IPS-NIHi11 (cell line): ENCODE measurements at places on chromosomes 16 and 17.

- DNase-seq: no peak
These were observed 8.2 kb downstream of the NMRAL1 start for GRCh38 chr16:4465977-4466779.

- no peak for DNase-seq
These were observed 295.4 kb downstream of the TOX3 start for GRCh38 chr16:52251495-52251894.

GRCh38 chr16:78961464-78961863, 639.1 kb downstream of the MAF start:
- no peak for DNase-seq

- DNase-seq: no peak
These were observed 166.2 kb downstream of the SHISA9 start for GRCh38 chr16:13067648-13068047.

DNA sequence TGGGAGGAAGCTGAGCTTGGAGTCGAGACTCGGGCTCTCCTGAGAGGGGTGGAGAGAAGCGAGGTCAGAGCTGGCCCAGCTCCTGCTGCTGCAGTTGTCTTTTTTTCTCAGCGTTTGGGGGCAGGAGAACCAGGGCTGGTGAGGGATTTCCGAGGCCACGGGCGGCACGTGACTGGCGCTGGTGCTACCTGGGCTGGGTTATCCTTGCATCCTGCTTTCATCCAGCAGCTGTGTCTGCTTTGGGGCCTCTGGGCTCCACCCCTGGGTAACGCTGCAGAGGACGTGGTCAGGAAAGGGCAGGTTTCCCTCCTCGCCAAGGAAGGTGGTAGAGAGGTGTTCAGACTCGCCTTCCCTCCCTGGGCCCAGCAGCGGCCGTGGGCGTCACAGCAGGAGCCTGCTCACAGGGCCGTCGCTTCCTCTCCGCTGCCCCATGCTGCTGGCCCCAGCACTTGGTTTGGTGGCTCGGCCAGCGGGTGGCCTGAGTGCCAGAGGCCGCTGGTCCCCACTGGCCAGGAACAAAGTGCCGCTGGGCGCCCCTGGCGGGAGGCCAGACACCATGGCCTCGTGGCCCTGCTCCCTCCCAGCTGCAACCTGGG, 22.5 kb downstream of the GSE1 start:
- DNase-seq: no peak

GRCh38 chr17:79033741-79034501, 10.0 kb downstream of the C1QTNF1 start:
- no peak for DNase-seq

DNA sequence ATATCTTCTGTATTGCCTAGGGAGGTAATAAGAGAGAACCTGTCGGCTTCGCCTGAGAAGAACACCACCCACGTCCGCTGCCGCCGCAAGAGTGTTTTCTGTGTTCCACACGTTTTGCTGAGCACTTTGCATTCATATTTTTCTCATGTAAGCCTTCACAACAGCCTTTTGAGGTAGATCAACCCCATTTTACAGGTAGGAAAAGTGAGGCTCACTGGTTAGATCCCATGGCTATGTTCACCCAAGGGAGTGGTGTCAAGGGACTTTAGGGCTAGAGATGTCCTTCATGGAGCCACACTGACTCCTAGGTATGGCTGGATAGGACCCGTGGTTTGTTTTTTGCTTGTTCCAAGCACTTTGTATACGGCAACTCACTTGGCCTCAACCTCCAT, 87.0 kb upstream of the LGALS9 start:
- DNase-seq: no peak

DNA sequence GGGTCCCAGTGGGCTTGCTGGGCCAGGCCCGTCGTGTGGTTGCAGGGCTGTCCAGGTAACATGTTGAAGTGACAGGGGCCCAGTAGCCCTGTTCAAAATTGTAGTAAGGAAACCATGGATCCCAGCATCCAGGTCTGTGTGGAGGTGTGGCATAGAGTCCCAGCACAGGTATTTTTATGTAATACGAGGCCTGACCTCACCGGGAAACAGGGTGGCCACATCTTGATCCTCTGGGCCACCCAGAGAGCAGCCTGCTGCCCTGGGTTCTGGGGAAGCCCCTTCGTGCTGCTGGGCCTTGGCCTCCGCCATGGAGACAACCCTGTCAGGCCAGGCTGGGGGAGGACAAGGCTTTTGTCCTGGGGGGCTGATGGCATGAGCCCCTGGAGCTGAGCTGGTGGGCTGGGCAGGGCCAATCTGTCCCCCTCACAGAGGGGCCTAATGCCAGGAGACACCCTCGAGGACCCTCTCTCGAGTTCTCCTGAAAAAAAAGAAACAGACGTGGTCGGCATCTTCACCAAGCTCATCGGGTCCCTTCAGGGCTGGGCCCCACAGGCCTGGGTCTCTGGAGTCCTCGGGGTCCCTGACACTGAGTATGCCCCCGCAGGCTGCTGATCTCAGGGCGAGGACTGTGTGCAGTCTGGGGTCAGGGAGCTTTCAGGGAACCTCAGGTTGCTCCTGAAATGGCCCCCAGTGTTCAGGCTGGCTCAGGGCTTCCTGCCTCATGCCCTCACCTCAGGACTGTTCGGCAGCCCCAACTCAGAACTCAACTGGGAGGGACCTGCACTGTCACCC, 47.8 kb downstream of the TNFRSF13B start:
- no peak for DNase-seq

DNA sequence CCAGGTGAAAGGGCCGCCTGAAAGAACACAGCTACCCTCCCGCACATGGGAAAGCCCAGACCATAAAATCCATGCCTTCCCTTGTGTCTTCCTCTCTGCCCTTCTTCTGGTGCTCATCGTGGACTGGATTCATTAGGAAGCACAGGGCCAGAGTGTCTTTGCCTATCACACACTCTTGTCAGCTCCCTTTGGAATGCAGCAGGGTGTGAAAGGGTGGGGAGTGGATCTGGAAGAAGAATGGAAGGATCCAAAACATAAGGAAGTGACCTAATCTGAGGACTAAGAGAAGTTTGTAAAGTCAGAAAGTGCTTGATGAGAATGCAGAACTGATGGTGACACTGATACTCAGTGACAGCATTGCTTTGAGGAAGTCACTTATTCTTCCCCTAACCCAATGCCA, 1147.3 kb upstream of the GOT2 start:
- no peak for DNase-seq

DNA sequence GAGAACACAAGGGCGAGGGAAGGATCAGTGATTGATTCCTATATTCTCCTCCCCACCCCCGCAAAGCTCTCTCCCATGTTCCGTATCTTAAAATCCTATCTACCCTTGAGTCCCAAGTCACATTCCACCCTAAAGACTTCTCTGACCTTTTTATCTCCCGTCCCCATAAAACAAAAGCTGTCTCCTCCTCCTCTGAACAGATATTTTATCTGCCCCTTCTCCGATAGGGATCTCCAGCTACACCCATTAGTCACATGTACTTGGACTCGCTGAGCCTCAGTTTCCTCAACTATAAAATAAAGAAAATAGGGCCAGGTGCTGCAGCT, 12.8 kb downstream of the GGA2 start:
- no peak for DNase-seq

- peak; percentile 79 for DNase-seq
These were observed 878 bp downstream of the TRIM72 start for GRCh38 chr16:31214708-31215286.

- no peak for DNase-seq
These were observed 6.0 kb downstream of the SLC7A6 start for GRCh38 chr16:68270353-68270752.

DNA sequence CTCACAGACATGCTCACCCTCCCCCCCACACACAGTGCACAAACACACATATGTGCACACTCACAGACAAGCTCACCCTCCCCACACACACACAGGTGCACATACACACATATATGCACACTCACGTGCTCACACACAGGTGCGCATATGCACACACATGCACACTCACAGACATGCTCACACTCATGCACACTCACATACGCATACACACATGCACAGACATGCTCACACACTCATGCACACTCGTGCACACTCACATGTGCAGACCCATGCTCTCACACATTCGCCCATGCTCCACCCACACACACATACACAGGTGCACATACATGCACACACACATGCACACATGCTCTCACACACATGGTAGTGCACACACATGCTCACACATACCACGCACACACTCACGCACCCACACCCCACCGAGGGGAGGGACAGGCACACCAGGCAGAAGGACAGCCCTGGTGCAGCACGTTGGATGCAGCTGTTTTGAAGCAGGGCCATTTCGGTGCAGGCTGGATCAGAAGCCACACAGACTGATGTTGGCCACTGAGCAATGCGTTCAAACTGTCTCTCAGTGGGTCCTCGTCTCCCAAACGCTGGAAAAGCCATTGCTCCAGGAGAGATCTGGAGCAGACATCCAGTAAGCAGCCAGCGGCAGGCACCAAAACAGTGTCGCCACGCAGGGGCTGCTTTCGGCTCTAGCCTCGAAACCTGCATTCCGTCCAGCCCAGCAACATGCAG, 86.2 kb upstream of the ZNF469 start:
- DNase-seq: no peak

GRCh38 chr16:24203675-24204074, 52.5 kb upstream of the CACNG3 start:
- no peak for DNase-seq

DNA sequence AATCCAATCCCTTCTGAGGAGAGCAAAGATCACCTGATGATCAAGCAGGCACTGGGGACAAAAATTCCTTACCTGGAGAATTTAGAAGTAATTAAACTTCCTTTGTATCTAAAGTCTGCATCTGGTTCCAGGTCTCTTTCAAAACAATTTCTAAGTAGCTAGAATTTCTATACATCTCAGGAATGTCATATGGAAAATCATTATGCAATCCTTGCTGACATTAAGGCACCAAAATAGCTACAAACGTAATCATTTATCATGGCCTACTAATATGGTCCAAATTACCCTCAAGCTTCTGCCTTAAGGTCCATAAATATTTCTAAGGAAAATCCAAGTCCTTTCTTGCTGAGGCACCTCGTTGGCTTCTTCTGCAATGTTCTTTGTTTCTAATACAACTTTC, 32.9 kb upstream of the YPEL2 start:
- no peak for DNase-seq

DNA sequence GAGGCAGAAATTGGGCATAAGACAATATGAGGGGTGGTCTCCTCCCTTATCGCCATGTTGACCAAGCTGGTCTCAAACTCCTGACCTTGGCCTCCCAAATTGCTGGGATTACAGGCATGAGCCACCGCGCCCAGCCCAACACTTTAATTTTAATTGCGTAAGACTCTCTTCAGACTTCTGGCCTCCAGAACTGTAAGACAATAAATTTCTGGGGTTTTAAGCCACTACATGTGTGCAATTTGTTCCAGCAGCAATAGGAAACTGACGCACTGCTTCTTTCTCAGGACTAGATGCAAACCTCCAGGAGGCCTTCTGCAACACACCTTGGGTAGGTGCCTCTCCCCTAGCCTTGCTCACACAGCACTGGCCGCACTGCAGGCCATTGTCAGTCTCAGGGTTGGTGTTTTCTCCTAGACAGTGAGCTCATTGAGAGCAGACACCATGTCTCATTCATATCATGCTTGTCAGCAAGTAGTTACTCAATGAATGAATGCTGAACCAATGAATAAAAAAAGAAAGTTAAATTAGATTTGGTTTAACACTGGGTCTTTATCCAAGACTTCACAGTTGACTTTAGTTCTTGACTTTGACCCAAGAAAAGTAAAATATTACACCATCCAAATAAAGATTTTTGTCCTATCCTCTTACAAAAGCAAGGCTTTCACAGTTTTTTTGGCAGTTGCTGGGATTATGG, 5.5 kb upstream of the ACSF2 start:
- no peak for DNase-seq

GRCh38 chr16:15899538-15900100, 11.2 kb upstream of the CEP20 start:
- peak; percentile 50 for DNase-seq

DNA sequence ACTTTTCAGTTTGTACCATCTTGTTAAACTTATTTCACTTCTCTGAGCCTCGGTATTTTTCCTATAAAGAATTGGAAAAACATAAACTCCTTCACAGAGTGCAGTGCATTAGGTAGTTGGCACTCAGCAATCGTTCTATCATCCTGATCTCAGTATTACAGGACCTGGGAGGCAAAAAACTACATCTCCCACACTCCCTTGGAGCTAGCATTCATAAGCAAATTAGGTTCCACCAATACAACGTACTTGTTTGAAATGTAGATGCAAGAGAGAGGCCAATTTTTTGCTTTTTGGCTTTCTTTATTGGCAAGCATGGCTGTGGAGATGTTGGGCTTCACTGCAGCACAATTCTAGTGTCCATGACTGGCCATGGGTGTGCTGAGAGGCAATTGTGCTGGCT, 285.2 kb downstream of the CA10 start:
- no peak for DNase-seq

GRCh38 chr17:68431661-68432071, 25.6 kb downstream of the WIPI1 start:
- peak; percentile 67 for DNase-seq

DNA sequence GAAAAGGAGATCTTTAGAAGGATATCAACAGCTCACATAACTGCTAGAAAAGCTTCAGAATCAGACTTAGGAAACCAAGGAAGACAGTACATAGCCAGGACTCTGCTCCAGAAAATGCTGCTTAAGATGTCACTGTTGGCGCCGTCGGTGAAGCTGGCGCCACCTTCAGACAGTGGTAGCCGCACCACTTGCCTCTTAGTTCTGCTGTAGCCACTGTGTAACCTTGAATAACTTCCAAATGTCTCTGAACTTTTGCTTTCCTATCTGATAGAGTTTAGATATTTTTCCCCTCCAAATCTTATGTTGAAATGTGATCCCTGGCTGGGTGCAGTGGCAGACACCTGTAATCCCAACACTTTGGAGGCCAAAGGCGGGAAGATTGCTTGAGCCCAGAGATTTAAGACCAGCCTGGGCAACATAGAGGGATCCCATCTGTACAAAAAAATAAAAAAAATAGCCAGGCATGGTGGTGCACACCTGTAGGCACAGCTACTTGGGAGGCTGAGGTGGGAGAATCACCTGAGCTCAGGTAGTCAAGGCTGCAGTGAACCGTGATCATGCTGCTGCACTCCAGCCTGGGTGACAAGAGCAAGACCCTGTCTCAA, 6.3 kb upstream of the USP31 start:
- DNase-seq: peak; percentile 31

GRCh38 chr16:14232106-14232864, 161.2 kb downstream of the MRTFB start:
- no peak for DNase-seq

DNA sequence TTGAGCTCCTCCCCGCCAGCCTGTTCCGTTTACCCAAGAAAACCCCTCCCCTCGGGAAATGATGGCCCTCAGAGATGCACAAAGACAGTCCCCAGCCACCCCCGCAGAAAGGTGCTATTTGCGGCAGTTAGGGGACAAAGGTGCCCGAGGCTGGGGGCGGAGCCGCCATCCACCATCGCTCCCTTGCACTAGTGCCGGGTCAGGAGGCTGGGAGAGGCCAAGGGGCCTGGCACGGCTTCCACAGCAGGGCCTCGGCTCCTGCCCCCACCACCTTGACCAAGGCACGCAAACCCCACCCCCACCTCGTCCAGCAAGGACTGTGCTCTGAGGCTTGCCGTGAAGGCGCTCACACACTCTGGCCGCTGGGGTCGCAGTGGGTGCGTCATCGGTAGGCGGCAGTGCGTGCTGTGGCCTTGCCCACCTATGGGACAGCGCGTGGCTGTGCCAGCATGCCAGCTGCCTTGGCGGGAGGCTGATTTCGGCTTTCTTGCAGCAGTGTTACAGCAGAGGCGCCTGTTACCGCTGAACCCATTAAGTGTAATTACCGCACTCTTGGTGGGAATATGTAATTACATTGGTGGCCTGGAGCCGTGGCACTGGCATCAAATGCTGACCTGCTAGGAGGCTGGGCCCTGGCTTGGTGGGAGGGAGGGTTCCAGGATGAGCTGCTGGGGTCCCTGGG, 31.8 kb downstream of the TPSG1 start:
- DNase-seq: no peak
